Pulmonary artery endothelial cell (primary cell): ENCODE measurements at places on chromosomes 4 and X. TPM values are rescaled to one million over a fixed set of nuclear protein-coding genes. Genes with fewer than 3 reads are reported as not detected.

PABPC5 gene
- total RNA-seq, result 0.92 and 2.0 TPM in 2 replicates

SUPT20HL2 gene
- not detected in 2 replicates for total RNA-seq

TLR1 gene
- total RNA-seq, result 6.5 and 7.5 TPM in 2 replicates

VEGFD gene
- 0.20 and 0.28 TPM in 2 replicates for total RNA-seq

GRCh38 chr4:158809611-158810486 lies 41.0 kb downstream of the FNIP2 start:
- peak; percentile 13 for DNase-seq

GRCh38 chr4:33628296-33628695 lies 2616.0 kb downstream of the ARAP2 start:
- no peak for DNase-seq

DNA sequence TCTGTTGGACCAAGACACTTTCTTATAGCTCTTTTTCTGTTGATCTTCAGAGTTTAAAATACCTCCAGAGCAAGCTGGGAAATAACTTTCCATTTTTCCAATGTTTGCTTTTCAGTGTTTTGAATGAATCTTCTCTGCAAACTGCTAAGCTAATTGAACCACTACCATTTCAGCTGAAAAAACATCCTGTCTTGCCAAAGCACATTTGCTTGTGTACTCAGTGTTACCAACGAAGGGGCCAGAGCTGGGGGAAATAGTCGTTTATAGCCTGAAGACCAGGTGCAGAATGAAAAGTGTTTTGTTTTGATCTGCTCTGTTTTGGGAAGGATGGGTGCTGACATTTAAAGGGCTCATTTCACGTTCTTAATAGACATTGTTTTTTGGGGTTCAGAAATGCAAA lies 88.4 kb upstream of the CLNK start:
- DNase-seq, result no peak

- DNase-seq, result no peak
Observed at GRCh38 chrX:11792461-11793421, 34.7 kb downstream of the MSL3 start.

GRCh38 chr4:60723796-60724195 lies 476.3 kb upstream of the ADGRL3 start:
- DNase-seq, result no peak

DNA sequence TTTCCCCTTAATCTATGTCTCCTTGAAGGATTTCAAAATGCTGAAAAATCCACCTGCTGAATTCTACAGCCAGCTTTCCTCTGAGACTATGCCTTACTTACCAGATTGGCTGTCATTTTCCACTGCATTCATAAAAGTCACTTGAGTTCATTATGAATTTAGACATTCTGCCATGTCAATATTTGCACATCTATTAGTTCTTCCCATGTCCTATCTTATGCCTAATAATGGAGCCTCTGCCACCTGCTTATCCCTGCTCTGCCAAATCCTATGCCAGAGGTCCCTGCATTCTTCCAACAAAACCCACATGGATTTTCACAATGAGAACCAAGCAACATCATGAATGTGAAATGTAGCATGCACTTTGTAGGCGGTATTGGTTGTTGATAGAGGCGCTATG lies 42.6 kb downstream of the GASK1B start:
- no peak for DNase-seq

GRCh38 chr4:107247738-107248137 lies 211.6 kb upstream of the DKK2 start:
- DNase-seq, result no peak

DNA sequence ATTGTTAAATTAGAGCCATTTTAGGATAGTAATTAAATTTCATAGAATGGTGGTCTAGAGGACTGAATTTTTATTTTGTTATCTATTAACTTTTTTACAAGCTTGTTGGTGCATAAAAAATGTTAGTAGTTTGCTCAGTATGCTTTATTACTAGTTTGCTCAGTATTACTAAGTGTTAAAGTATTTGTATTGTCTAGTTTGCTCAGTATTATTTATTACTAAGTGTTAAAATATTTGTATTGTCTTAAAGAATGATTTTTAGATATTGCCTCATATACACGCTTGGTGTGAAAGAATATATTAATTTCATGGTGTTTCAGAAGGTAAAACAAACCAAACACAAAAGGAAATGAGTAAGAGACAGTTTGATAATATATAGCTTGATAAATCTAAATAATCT lies 268.4 kb upstream of the MAGEB18 start:
- peak; percentile 4 for DNase-seq

DNA sequence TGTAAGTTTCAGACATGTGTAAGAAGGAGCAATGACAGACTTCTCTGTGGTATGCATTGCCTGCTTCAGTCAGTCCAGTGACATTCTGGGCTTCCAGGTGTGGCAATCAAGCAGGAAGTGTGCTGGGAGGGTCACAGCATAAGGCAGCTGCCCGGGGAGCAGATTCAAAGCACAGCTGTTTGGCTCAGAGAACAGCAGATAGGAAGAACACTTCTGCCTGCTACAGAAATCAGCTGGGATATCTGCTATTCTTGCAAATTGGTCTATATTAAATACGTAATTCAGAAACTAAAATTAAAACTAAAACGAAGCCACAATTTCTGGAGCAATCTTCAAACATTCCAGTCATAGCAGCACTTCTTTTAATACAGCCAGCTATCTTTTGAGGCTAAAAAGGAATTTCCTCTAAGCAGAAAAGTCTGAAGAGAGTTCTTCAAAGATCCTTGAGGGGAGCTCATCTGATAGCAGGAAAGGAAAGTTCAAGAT lies 47.5 kb upstream of the GALNT7 start:
- no peak for DNase-seq

DNA sequence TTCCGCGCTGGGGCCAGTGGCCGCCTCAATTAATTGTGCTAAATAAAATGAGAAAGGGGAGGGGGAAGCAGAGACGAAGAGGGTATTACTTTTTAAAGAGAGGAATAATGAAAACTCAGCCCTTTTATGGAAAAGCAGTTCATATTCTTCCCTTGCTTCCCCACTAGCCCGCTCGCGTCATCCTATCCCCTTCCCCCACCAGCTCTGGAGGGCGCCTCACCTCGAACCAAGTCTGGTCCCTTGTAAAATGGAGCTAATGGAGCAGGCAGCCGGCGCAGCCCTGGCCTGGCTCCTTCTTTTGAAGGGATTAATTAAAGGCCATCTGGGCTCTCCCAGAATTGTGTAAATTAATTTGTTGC lies 511 bp upstream of the NKX6-1 start:
- no peak for DNase-seq

DNA sequence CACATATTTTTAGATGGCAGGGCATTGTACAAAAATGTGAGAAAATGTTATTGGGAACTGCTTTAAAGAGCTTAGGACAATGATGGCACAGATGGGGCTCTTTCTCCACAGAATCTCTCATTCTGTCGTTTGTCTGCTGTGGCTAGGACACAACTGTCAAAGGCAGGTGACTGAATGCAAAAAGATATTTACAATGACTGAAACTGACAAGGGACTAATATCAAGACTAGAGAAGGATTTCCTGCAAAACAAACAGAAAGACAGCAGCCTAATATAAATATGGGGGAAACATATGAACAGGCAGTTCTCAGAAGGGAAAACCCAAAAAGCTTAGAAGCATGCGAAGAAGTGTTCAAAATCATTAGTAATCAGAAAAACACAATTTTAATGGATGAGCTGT lies 177.5 kb upstream of the AFF2 start:
- DNase-seq, result no peak

DNA sequence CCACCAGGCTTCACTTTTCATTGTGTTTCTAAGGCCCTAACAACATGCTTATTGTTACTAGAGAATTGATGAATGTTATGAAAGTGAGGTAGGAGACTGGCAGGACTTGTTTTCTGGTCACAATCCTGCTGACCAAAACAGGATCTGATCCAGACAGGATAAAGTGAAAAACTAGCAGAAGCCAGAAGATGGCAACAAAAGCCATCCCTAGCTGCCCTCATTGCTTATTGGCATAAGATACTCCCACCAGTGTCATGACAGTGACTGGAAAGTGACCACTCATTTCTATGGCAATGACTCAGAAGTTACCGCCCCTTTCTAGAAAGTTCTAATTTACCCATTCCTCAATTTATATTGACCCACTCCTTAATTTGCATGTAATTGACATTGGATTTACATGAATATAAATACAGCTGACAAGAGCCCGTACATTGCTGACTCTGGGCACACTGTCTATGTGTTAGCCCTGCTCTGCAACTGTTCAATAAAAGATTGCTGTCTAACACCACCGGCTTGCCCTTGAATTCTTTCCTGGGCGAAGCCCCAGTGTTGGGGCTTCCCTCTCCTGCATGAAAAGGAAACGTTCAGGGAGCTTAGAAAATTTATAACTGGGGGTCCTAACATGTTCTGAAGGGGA lies 30.0 kb upstream of the FGG start:
- no peak for DNase-seq

- no peak for DNase-seq
Observed at GRCh38 chr4:98341309-98341708, 80.1 kb downstream of the RAP1GDS1 start.

GRCh38 chrX:1462596-1463251 lies 10.0 kb upstream of the ASMTL start:
- peak; percentile 60 for DNase-seq

DNA sequence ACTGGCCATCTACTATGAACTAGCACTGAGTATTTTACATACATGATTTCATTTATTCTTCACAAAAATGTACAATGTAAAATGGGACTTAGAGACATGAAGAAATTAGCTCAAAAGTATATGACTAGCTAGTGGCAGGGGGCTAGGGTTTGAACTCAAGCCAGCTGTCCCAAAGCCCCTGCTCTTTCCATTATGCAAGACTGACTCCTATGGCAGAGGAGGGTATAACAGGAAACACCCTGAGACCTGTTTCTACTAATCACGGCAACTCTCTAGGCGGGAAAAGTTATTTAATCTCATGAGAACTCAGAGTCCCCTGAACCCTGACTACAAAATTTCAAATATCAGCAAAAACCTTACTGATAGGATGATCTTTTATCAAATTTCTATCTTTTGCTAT lies 150.6 kb downstream of the PRDM5 start:
- no peak for DNase-seq
